ENCODE measurements at places on chromosomes 6 and 20. TPM values are rescaled to one million over a fixed set of nuclear protein-coding genes. Genes with fewer than 3 reads are reported as not detected.

The KIF6 gene
- total RNA-seq = not detected

The TNXB gene
- total RNA-seq = 9.2 TPM

The UBE2C gene
- total RNA-seq = 154 TPM

The CCM2L gene
- not detected for total RNA-seq

The NFYA gene
- total RNA-seq = 44.4 TPM

The HM13 gene
- total RNA-seq = 120 TPM

The IPCEF1 gene
- 46.4 TPM for total RNA-seq

The KCNK15 gene
- not detected for total RNA-seq

The EBF4 gene
- total RNA-seq = 2.4 TPM

The HACE1 gene
- 20.5 TPM for total RNA-seq

DNA sequence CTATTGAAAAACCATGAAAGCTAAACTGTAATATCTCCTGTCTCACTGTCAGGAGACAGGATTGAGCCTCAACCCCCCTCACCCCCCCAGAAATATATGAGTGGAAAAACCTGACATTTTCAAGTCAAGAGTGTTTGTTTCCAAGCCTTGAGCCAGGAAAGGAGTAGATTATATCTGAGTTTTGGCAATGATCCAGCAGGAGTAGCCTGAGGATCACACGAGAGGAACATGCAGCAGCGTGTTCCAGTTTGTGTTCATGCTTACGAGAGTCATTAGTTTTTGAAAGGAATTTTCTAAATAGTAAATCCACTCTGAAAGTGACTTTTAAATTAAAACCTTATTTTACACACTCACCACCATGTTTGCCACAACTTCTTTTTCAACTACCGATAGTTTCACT lies 15.8 kb downstream of the IL22RA2 start:
- H3K27ac ChIP-seq = no peak overlapping the region
- H3K27me3 ChIP-seq = peaks cover 9% of the 10 kb centered on the region
- H3K36me3 ChIP-seq = peaks cover 42% of the 10 kb centered on the region
- DNase-seq = no peak
- H3K4me3 ChIP-seq = no peak overlapping the region

DNA sequence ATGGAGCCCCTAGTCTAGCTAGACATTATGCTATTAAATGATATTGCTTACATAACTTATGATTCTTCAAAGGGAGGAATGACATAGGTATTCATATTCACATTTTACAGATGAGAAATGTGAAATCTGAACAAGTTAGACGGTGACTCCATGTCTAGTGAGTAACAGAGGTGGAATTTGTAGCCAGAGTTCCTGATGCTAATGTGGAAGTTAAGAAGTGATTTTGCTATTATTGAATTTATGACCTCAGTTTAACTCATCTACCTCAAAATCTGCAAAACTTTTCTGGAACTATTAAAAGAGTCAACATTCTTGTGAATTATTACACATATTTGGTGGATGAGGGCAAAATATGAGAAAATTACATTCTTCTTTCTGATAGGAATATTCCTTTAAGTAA lies 347.6 kb upstream of the MMS22L start:
- no peak overlapping the region for H3K4me3 ChIP-seq
- no peak overlapping the region for H3K27ac ChIP-seq
- DNase-seq = no peak
- no peaks in the 10 kb centered on the region for H3K4me1 ChIP-seq
- no peaks in the 10 kb centered on the region for H3K27me3 ChIP-seq

- no peak for DNase-seq
- no peaks in the 10 kb centered on the region for H3K36me3 ChIP-seq
- no peaks in the 10 kb centered on the region for H3K4me1 ChIP-seq
- no peak overlapping the region for H3K4me3 ChIP-seq
- H3K27me3 ChIP-seq = no peaks in the 10 kb centered on the region
- H3K27ac ChIP-seq = no peak overlapping the region
Measured at GRCh38 chr6:51542475-51542874, 544.9 kb downstream of the PKHD1 start.

DNA sequence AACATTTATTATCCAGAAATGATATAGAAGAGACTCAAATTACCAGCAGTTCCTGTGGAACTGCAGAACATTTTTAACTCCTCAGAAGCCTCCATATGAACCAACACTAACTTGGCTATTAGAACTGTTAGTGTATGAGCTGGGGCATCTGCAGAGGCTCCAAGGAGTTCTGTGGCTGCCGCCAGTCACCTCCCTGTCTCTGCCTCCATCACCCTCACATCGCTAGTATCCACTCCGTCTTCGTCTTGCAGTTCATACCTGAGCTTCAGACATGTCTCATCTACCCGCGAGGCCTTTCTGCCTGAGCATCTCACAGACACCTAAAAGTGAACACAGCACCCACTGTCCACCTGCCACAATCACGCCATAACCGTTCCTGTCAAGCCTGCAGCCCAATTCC lies 89.5 kb upstream of the CST7 start:
- peaks cover 6% of the 10 kb centered on the region for H3K4me1 ChIP-seq
- peaks cover 2% of the 10 kb centered on the region for H3K27me3 ChIP-seq
- no peaks in the 10 kb centered on the region for H3K36me3 ChIP-seq
- DNase-seq = no peak
- H3K4me3 ChIP-seq = no peak overlapping the region
- no peak overlapping the region for H3K27ac ChIP-seq

DNA sequence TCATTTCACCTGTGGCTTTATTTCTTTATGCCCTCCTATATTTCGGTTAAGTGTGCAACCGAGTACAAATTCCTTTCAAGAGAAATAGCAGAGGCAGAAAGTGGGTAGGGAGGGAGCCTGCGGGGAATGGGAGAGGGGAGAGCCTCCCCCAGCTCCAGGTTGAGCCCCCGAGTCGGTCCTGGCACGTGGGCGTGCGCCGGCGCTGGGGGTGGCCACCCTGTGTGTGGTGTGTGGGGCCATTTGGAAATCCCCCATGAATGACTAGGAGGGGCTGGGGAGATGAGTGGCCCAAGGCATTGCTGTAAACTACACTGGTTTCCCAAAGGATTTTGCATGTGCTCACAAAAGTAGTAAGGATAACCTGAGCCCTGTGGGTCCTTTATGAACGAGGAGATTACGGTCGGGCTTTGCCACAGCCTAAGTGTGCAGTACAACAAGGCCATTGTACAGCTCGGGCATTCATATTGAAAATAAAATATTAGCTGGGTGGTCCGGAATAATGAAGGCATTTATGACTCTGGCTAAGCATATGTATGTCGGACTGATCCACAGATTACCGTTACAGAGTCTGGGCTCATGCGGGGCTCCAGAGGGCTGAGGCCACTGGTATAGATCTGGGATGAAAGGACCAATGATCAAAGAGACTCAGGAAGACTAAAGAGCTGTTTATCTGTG lies 84.5 kb upstream of the RALGAPA2 start:
- DNase-seq = no peak
- H3K4me1 ChIP-seq = no peaks in the 10 kb centered on the region
- H3K4me3 ChIP-seq = no peak overlapping the region
- no peaks in the 10 kb centered on the region for H3K27me3 ChIP-seq
- no peak overlapping the region for H3K27ac ChIP-seq
- H3K36me3 ChIP-seq = no peaks in the 10 kb centered on the region

DNA sequence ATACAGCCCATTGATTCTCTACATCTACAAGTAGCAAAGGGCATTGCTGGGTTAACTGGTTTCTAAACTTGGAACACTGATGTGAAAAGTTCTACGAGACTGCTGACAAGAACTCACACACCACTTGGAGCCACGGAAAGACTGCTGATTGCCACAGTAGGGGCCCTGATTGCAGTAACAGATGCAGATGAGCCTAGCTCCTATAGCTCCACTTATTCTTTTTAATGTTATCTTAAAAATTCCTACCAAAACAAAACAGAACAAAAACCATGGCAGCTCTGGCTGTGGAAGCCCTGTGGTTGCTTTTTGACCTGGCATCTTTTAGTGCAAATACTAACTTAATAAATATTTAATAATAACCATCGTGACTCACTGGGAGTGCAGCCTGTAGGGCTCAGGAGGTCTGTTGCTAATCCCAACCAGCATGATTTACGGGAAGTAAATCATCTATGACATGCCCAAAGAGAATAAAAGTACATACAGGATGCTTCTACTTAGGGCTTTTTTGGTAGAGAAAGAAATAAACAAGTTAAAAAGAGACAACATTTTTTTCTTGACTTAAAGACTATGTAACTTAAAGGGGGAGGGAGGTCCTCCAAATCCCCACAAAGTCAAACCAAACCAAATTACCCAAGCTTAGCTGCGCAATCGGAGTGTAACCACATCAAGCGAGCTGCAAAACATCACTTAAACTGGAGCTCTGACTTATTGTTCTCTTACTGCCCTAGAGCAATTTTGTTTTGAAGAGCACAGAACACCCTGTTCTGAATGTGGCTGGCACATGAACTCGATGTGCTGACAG lies 87.2 kb downstream of the FKBP5 start:
- peaks cover 29% of the 10 kb centered on the region for H3K36me3 ChIP-seq
- peaks cover 46% of the 10 kb centered on the region for H3K4me1 ChIP-seq
- DNase-seq = peak; percentile 47
- H3K4me3 ChIP-seq = peak overlapping the region; percentile 85
- H3K27me3 ChIP-seq = no peaks in the 10 kb centered on the region
- peak overlapping the region; percentile 98 for H3K27ac ChIP-seq

GRCh38 chr20:10654630-10655029 lies 19.2 kb downstream of the JAG1 start:
- H3K4me1 ChIP-seq = peaks cover 15% of the 10 kb centered on the region
- H3K27me3 ChIP-seq = peaks cover 12% of the 10 kb centered on the region
- H3K4me3 ChIP-seq = no peak overlapping the region

- peaks cover 52% of the 10 kb centered on the region for H3K36me3 ChIP-seq
- DNase-seq = no peak
- no peak overlapping the region for H3K27ac ChIP-seq
- H3K4me3 ChIP-seq = no peak overlapping the region
Measured at GRCh38 chr20:48812600-48813445, 15.0 kb downstream of the PREX1 start.

DNA sequence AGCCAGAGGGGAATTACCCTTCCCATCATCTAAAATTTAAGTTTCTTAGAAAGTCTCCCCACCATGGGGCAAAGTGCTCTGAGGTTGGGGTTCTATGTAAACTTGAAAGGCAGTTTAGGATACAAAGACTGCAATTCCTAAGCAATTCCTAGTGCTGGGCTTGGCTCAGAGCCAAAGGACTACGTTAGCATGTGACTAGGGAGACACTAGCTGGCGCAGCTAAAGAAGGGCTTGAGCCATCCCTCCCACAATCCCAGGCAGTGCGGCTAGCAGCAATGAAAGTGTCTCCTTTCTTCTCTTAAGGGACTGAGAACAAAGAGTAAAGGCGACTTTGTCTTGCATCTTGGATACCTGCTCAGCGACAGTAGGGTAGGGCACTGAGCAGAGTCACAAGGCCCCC lies 306.6 kb upstream of the FKBP1C start:
- no peaks in the 10 kb centered on the region for H3K36me3 ChIP-seq
- DNase-seq = no peak
- H3K4me3 ChIP-seq = no peak overlapping the region
- H3K4me1 ChIP-seq = no peaks in the 10 kb centered on the region
- H3K27ac ChIP-seq = no peak overlapping the region

GRCh38 chr20:12916699-12917098 lies 92.1 kb upstream of the SPTLC3 start:
- H3K27ac ChIP-seq = no peak overlapping the region
- peaks cover 7% of the 10 kb centered on the region for H3K27me3 ChIP-seq
- H3K4me3 ChIP-seq = no peak overlapping the region
- no peaks in the 10 kb centered on the region for H3K36me3 ChIP-seq
- H3K4me1 ChIP-seq = no peaks in the 10 kb centered on the region

GRCh38 chr6:150525300-150525699 lies 74.4 kb upstream of the PLEKHG1 start:
- no peak for DNase-seq
- no peak overlapping the region for H3K4me3 ChIP-seq
- H3K4me1 ChIP-seq = peaks cover 2% of the 10 kb centered on the region
- peaks cover 25% of the 10 kb centered on the region for H3K27me3 ChIP-seq
- H3K36me3 ChIP-seq = no peaks in the 10 kb centered on the region
- H3K27ac ChIP-seq = no peak overlapping the region

DNA sequence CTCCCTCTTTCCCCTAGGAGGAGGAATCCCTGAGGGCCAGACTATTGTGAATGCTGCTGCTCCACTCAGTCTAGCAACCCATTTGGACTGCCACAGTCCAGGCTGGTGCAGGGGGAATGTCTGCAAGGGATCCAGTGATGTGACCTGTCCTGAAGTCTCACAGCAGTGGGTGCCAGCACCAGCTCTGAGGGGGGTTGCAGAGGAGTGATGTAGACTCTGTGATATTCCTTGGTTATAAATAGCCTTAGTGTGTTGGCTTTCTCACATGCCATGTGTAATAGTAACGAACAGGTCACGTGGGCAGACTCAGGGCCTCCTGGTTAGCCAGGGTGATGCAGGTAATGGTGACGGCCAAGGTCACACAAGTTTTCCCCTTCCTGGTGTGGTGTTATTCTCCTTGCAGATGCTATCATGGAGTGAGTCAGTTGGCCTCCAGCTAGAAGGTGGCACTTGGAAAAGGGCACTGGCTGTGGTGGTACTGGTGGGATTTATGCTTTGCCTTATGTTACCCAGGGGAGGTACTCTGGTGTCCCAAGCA lies 404.4 kb downstream of the UTRN start:
- H3K4me3 ChIP-seq = no peak overlapping the region
- peaks cover 20% of the 10 kb centered on the region for H3K4me1 ChIP-seq
- DNase-seq = no peak
- peaks cover 74% of the 10 kb centered on the region for H3K36me3 ChIP-seq

GRCh38 chr6:92122746-92123145 lies 1296.6 kb downstream of the EPHA7 start:
- no peak for DNase-seq
- H3K27me3 ChIP-seq = no peaks in the 10 kb centered on the region
- H3K4me1 ChIP-seq = no peaks in the 10 kb centered on the region
- H3K27ac ChIP-seq = no peak overlapping the region
- no peak overlapping the region for H3K4me3 ChIP-seq

DNA sequence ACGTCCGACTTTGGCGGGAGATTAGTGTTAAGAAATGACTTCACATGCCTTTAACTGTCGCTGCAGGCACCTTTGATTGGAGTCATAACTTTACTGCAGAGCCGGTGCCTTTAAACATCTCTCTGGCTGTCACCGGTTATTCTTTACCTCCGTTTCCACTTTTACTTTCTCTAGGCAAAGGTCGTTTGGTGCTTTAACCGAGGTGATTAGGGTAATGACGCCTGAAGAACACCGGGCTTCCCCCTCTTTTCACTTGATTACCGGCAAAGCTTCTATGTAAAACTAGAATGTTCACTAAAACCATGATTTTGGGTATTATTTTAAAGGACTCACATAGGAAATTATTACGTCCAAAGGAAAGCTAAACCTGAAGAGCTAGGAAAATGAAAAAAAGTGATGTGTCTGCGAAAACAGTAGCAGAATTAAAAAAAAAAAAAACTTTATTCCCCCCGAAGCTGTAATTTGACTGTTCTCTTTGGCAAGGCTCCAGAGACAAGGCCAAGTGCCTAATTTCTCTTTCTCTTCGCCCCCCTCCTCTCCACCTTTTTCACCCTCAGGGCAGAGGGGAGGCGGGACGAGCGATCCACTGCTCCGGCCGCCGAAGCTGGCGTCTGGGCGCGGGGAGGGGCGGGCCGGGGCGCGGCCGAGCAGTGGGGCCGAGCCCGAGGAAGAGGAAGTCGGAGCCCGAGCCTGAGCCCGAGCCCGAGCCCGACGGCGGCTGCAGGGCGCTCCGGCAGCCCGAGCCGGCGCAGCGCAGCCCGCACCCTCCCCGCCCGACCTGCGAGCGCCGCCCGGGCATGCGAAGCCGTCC lies at the start of gene PLEKHG1:
TSS of gene PLEKHG1 (plus strand) at position 687 of the 811 bp plus-strand sequence. CDS start 133,797 bp downstream, outside the sequence.
- H3K27me3 ChIP-seq = peaks cover 50% of the 10 kb centered on the region
- DNase-seq = peak; percentile 76
- H3K27ac ChIP-seq = peak within 1 kb of the TSS; percentile 70
- H3K4me1 ChIP-seq = peaks cover 14% of the 10 kb centered on the region
- no peaks in the 10 kb centered on the region for H3K36me3 ChIP-seq
